Activated T-helper 2 cell treated with anti-CD3 and anti-CD28 coated beads, Interferon-gamma antibody, Interleukin-2, Interleukin-4, amounts not matched to agents 10 μg/mL and 5 μg/mL and 100 μg/mL, durations not matched to agents 14 hours and 24 hours and 36 hours (primary cell): ENCODE measurements at places on chromosomes 7 and 10.

- peak; percentile 69 for DNase-seq
Observed at GRCh38 chr10:80535671-80536360, 1.9 kb upstream of the SH2D4B start.

DNA sequence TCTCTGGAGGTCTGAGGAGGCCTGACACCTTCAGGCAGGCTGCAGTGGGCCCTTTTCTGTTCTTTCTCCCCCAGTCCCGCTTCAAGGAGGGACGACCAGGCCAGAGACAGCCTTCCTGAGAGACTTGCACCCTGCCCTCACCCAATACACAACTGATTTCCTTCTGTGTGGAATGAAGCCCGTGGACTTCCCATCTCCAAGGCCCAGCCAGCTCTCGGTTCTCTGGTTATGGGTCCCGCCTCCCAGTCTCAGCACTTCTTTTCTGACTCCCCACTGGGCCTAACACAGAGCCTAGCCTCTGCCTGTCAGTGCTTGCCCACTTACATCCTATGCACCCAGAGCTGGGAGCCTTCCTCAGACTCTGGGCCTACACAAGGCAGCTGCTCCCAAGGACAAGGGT, 24.1 kb upstream of the ADCYAP1R1 start:
- no peak for DNase-seq

DNA sequence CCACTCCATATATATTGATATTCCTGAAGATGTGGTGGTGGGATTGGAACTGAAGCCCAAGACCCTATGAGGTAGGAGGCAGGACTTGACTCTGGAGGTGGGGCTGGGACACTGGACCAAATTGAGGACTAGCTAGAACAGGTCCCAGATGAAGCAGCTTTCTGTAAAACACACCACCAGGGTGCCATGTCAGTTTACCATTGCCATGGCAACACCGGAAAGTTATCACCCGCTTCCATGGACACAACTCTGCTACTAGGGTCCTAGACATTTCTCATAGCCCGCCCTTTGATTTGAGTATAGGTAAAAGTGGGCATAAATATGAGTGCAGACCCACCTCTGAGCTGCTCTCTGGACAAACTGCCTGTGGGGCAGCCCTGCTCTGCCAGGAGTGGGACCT, 490.5 kb upstream of the PFKP start:
- DNase-seq: no peak

GRCh38 chr7:45972629-45973312, 51.7 kb upstream of the IGFBP3 start:
- DNase-seq: no peak

GRCh38 chr7:45089341-45089891, 647 bp upstream of the NACAD start:
- peak; percentile 64 for DNase-seq

- no peak for DNase-seq
Observed at GRCh38 chr10:3971713-3972112, 186.7 kb upstream of the KLF6 start.
